ENCODE measurements at places on chromosomes 2 and 18.

- DNase-seq = no peak
These were observed 226.2 kb downstream of the PIEZO2 start for GRCh38 chr18:10923141-10923540.

- DNase-seq = no peak
These were observed 281.2 kb upstream of the PARD3B start for GRCh38 chr2:204264085-204264553.

- DNase-seq = no peak
These were observed 45.3 kb downstream of the FBLN7 start for GRCh38 chr2:112183327-112184025.

GRCh38 chr2:205911306-205911705, 174.7 kb downstream of the INO80D start:
- no peak for DNase-seq

- no peak for DNase-seq
These were observed 105.2 kb upstream of the YWHAQ start for GRCh38 chr2:9736021-9736420.

GRCh38 chr18:2998644-2999043, 14.3 kb downstream of the LPIN2 start:
- no peak for DNase-seq

DNA sequence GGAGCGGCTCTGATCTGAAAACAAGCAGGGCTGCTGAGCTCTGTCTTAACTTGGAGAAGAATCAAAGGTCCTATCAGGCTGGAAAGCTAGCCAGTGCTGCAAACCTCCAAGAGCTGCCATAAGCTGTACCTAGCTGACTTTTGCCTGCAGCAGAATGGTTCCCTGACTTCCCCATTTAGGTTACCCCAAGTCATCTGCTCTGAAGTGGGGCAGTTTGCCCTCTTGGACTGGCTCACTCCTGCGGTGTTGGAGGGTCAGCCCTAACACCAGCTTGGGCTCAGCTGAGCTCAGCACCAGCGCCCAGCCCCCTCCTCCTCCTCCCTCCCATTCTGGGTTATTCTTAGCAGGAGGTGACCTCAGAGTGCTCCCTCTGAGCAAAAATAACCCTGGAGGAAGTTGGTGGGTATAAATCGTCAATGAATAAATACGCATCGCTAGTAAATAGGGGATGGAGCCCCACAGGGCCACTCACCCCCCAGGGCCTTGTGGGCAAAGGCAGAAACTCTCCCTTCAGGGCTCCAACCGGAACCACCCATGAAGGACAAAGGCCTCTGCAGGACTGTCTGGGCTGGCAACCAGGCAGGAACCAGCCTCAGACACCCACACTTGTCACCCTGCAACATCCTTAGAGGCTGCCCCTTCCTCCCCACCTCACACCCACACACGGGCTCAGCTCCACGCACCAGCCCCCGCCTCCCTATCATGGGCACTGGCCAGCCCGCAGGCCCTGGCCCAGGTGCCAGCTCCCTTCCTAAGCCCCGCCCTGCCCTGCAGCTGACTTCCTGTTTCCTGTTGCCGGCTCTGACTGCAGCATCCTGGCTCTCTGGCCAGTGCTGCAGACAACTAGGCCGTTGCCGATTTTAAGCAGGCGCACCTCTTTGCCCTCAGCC, 46.9 kb downstream of the DNMT3A start:
- peak; percentile 73 for DNase-seq

- no peak for DNase-seq
These were observed 690.4 kb upstream of the HS6ST1 start for GRCh38 chr2:129008881-129009554.

DNA sequence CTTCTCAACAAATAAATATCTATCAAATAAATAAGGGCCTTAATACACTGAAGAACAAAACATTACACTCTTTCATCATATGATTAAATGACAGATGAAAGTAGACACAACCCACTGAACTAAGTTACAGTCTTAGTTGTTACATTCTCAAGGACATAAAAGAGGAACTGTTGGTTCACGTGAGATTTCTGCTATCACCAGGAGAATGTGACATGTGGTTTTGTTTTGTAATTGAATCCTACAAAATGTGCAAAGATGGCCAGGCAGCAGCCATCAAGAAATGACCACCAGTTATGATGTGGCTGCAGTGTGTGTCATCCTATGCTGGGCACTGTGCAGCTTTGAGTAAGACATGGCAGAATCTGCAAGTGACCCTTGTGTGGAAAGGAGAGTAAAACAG, 310.6 kb upstream of the PIK3C3 start:
- no peak for DNase-seq

GRCh38 chr2:192195548-192196418, 1.1 kb upstream of the TMEFF2 start:
- peak; percentile 48 for DNase-seq

DNA sequence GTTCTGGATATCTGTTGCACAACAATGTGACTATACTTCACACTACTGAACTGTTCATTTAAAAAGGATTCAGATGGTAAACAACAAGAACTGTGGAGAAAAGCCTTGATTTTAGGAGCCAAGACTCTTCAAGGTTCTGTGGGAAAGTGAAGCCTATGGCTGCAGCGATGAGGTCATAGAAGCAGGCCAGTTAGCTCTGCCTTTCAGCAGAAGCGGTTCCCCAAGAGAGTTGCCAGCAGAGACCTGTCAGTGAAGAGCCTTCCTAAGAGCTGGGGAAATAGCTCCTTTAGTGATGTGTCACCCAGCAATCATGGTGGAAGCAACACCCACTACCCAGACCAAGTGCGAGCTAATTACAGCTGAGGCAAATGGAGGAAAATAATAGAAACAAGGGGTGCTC, 346.5 kb upstream of the ETAA1 start:
- DNase-seq = no peak

DNA sequence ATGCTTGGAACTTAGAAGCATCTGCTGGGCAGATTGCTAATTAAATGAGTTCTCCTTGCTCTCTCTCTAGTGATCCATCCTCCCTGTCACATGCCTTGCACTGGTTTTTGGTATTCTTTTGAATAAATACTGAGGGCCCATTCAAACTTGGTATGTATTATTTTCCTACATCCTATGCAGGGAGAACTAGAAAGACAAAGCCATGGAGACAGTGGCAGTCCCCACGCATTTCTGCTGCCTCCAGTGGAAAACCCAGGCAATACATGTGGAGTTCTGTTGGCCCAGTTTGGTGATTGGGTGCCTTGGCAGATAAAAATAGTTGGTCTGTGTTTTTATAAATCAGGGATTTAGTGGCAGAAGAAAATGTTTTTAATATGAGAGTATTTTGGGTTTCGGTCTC, 68.7 kb downstream of the DIS3L2 start:
- no peak for DNase-seq

DNA sequence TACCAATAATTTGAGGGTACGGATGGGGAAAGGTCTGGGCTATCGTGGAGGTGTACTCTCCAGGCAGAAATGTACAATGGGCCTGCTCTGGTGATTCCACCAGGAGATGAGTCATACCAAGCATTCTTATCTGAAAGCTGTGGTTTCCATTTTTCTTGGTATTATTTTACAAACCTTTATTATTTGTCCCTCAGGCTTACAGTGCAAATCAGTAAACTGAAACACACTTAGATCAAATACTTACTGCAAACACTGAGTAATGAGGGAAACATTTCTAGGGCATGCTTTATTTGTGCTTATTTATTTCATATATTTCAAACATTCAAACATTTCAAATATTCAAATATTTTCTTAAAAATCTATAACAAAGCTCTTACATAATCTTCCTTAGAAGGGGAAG, 319.8 kb downstream of the RND3 start:
- DNase-seq = no peak

DNA sequence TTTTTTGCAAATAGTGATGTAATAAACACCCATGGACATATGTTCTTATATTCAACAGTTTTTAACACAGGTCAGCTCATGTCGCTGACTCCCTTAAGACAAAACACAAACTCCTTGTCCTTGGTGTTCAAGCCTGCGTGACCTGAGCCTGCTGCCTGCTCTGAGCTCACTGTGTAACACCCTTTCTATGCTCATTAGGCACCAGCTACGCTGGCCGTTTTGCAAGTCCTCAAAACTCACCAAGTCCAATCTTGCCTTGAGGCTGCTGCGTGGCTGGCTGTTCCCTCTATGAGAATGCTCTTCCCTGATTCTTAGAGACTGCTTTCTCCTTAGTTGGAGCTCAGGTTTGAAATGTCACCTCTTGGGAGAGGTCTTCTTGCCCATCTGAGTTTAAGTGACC, 100.5 kb upstream of the GLI2 start:
- no peak for DNase-seq

GRCh38 chr2:207813221-207813916, 43.7 kb upstream of the FZD5 start:
- peak; percentile 19 for DNase-seq

DNA sequence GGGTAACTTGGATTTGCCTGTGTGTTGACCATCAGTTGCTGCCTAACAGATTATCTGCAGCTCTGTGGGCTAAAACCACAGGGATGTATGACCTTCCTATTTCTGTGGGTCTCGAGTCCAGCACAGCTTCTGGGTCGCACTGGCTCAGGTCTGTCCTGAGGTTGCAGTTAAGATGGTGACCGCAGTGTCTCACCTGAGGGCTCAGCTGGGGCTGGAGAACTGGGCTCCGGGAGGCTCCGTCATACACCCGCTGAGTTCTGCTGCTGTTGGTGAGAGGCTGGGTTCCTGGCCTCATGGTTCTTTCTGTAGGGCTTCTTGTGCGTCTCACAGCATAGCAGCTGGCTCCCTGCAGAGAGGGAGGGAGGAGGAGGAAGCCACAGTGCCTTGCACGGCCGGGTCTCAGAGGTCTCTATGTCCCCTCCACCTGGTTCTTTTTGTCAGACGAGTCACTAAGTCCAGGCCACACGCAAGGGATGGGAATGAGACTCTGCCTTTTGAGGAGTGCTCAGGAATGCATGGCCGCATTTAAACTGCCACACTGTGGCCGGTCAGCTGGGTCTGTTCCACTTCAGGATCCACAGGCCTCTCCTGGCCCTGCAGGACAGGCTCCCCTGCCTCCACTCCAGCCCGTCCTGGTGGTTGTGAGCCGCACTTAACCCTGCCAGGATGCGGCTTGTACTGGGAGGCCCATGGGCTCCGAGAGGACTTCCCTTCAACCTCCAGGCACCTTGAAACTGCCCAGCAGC, 67.2 kb downstream of the ADI1 start:
- DNase-seq = no peak

- no peak for DNase-seq
These were observed 34.7 kb downstream of the ST3GAL5 start for GRCh38 chr2:85854166-85854509.

DNA sequence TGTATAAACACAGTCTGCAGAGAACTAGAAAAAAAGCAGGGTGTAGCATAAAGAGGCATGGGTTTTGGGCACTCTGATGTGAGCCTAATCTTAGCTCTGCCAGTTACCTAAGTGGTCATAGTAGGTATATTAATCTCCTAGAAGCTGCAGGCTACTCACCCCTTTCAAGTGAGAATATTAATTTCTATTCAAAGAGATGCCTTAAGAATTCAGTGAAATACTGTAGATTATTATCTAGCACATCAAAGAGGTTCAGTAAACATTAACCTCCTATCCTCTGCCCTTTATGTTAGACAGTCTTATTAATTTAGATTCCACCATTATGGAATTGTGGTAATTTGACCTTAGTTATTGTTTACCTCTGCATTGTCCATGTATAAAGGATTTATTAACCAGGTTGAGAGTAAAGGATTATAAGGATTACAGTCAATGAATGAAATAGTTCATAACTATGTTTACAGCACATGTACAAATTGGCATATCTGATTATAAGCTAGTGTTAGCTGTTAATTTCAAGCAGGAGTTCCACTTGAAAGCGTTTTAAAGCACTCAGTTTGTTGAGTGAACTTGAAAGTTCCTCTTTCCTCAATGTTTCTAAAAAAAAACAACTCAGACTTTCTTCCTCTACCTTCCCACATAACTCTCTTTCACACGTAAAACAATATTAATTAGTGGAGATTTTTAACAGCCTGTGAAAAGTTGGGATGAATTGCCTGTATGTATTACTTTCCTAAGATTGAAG, 150.6 kb upstream of the EPC2 start:
- no peak for DNase-seq

GRCh38 chr18:60984510-60984909, 348.7 kb upstream of the CDH20 start:
- no peak for DNase-seq

GRCh38 chr2:168968342-168968741, 62.8 kb downstream of the ABCB11 start:
- no peak for DNase-seq

GRCh38 chr2:95296011-95296410, 1.1 kb upstream of the KCNIP3 start:
- DNase-seq = no peak

DNA sequence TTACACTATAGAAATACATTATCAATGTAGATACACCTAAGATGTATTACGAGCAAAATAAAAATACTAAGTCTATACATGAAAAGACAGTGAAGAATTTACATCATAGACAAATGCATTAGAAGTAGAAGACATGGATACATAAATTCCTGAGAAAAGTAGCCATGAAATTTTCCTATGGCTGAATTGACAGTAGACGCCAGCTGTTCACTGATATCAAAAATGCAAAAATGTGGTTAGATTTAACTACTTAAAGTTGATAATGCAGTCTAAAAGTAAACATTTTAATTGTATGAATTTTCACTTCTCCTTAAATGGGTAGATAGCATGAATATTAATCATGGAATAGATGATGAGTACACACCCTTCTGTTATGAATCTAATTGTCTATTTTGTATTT, 350.9 kb downstream of the ARHGAP15 start:
- DNase-seq = no peak

GRCh38 chr18:6781796-6782195, 52.3 kb downstream of the ARHGAP28 start:
- DNase-seq = no peak

DNA sequence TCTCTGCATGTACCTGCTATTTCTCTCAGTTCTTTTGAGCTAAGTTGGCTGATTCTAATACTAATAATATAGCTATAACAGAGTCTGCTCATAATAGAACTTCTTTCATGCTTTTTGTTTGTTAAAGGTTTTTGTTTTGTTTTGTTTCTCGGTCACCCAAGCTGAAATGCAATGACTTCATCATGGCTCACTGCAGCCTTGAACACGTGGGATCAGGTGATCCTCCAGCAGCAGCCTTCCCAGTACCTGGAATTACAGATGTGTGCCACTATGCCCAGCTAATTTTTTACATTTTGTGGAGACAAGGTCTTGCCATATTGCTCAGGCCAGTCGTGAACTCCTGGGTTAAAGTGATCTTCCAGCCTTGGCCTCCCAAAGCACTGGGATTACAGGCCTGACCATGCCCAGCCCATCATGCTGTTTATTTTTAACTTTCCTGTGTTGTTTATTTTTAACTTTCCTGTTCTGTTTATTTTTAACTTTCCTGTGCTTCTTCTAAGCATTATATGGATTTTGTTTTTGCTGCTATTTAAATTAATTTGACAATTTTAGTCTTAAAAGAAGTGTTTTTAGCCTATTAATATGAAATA, 763.8 kb upstream of the CDH7 start:
- DNase-seq = no peak

GRCh38 chr2:140491876-140492275, 1638.9 kb downstream of the LRP1B start:
- no peak for DNase-seq

GRCh38 chr2:207901829-207902228, 123.5 kb downstream of the PLEKHM3 start:
- no peak for DNase-seq

GRCh38 chr2:165408186-165408585, 61.3 kb upstream of the CSRNP3 start:
- DNase-seq = no peak
